ENCODE measurements at places on chromosomes 3 and 15. TPM values are rescaled to one million over a fixed set of nuclear protein-coding genes. Genes with fewer than 3 reads are reported as not detected.

DNA sequence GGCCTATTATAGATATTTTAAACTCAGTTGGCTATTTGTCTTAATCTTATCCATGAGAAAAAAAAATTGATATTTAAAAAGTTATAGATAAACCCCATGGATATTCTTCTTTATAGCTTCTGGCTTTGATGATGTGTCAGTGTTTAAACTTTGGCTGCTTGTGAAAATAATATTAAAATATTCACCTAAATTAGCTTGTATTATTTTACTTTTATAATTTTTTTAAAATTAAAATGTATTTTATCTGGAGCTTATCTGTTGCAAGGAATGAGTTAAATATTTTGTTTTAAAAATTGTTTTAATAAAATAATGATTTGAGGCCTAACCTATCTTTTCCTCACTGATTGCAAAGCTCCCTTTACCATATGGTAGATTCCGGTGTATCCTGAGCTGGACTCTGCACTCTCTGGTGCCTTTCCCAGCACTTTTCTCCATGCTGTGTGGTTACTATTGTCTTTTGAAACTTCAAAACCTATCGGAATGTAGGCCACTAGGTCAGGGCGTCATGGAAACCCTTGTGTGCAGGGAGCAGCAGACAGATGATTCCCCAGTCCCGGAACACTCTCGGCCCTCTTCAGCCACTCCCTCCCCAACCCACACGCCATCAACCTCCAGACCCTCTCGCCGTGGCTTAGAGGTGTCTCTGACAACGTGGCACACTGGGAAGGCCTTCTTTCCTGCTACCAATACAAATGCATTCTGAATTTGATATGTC lies 252.3 kb upstream of the ATP10A start:
- no peaks in the 10 kb centered on the region for H3K4me1 ChIP-seq
- no peak for DNase-seq
- no peak overlapping the region for H3K4me3 ChIP-seq
- H3K27ac ChIP-seq = no peak overlapping the region
- no peaks in the 10 kb centered on the region for H3K27me3 ChIP-seq

PLCL2 gene
- 21.7 TPM for polyA plus RNA-seq

ZNF502 gene
- 1.4 TPM for polyA plus RNA-seq

- H3K4me3 ChIP-seq = no peak overlapping the region
- H3K27ac ChIP-seq = no peak overlapping the region
- DNase-seq = no peak
- H3K36me3 ChIP-seq = no peaks in the 10 kb centered on the region
Measured at GRCh38 chr3:189941125-189941524, 179.6 kb downstream of the P3H2 start.

LMAN1L gene
- 1.1 TPM for polyA plus RNA-seq

- H3K27ac ChIP-seq = no peak overlapping the region
- DNase-seq = no peak
- no peaks in the 10 kb centered on the region for H3K36me3 ChIP-seq
- H3K27me3 ChIP-seq = no peaks in the 10 kb centered on the region
Measured at GRCh38 chr3:191882289-191882688, 421.3 kb downstream of the PYDC2 start.

- no peaks in the 10 kb centered on the region for H3K4me1 ChIP-seq
- H3K27me3 ChIP-seq = no peaks in the 10 kb centered on the region
- DNase-seq = no peak
- no peak overlapping the region for H3K4me3 ChIP-seq
- H3K27ac ChIP-seq = no peak overlapping the region
Measured at GRCh38 chr15:58154769-58155168, 16.6 kb downstream of the AQP9 start.

EXD1 gene
- polyA plus RNA-seq = not detected

PARP9 gene
- polyA plus RNA-seq = 19.7 TPM

SLC35G2 gene
- 0.07 TPM for polyA plus RNA-seq

- no peak for DNase-seq
- H3K27me3 ChIP-seq = no peaks in the 10 kb centered on the region
- H3K36me3 ChIP-seq = no peaks in the 10 kb centered on the region
- no peaks in the 10 kb centered on the region for H3K4me1 ChIP-seq
Measured at GRCh38 chr3:38549957-38550840, 54.1 kb downstream of the EXOG start.

GRCh38 chr3:118337649-118338048 lies 697.0 kb downstream of the IGSF11 start:
- no peaks in the 10 kb centered on the region for H3K36me3 ChIP-seq
- no peak for DNase-seq
- no peak overlapping the region for H3K4me3 ChIP-seq
- H3K4me1 ChIP-seq = no peaks in the 10 kb centered on the region
- no peak overlapping the region for H3K27ac ChIP-seq

COL8A1 gene
- not detected for polyA plus RNA-seq
